Stimulated activated CD4-positive, alpha-beta T cell treated with anti-CD3 and anti-CD28 coated beads, Interleukin-12 subunit alpha, Interleukin-12 subunit beta, amount 100 ng/mL, for 48 hours (primary cell): ENCODE measurements at places on chromosomes 16 and 17.
A peak's percentile ranks its signal among the peaks of the same experiment; 100 is the strongest.

DNA sequence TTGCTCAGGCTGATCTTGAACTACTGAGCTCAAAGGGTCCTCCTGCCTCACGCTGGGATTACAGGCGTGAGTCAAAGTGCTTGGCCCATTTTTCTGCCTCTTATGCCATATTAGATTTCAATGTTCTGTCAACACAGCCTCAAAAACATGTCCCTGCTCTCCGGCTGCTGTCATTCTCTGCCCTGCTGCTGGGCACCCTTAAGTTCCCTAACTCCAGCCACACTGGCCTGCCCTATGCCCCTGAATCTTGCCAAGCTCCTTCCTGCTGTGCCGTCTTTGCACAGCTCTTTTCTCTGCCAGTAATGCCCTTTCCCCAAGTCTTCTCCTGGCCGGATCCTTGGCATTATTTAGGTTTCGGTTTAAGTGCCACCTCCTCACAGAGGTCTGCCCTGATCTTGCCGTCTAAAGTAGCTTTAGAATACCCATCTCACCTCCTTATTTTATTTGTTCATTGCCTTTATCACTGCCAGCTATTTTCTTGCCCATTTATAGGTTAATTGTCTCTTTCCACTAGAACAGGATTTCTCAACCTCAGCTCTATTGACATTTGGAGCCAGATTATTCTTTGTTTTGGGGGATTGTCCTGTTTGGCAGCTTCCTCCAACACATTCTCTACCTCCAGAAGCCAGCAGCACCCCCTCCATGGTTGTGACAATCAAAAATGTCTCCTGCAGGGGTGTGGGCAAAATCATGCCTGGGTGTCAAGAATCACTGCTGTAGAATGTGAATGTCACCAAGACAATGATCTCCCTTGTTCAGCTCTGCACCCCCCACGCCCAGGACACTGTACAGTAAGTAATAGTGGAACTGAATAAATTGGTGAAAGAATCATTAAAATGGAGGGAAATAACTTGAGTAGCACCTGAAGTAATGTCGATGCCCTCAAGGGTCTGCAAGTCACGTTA lies 168.2 kb downstream of the CYLD start:
- no peak for DNase-seq

GRCh38 chr16:64417711-64418227 lies 704.1 kb downstream of the CDH11 start:
- no peak for DNase-seq

GRCh38 chr17:36602924-36603384 lies 1.6 kb downstream of the MRM1 start:
- DNase-seq: peak; percentile 59

DNA sequence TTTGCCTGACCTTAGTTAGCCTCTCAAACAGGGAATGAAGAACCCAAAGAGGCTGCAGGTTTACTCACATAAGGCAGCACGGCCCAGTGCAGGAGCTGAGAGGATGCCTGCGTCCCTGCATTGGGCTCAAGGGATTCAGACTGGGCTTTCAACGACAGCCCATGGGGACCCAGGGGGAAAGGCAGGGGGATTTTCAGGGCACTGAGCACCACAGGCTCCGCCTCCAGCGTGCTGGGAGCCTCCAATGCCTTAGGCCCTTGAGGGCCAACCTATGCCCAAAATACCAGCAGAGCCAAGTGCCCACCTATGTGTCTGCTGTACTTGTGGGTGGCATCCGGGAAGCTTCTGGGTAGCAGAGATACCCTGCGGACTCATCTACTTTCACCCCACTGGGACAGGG lies 22.3 kb downstream of the DCAKD start:
- DNase-seq: no peak

- no peak for DNase-seq
Measured at GRCh38 chr16:24552705-24553246, 13.4 kb downstream of the RBBP6 start.

DNA sequence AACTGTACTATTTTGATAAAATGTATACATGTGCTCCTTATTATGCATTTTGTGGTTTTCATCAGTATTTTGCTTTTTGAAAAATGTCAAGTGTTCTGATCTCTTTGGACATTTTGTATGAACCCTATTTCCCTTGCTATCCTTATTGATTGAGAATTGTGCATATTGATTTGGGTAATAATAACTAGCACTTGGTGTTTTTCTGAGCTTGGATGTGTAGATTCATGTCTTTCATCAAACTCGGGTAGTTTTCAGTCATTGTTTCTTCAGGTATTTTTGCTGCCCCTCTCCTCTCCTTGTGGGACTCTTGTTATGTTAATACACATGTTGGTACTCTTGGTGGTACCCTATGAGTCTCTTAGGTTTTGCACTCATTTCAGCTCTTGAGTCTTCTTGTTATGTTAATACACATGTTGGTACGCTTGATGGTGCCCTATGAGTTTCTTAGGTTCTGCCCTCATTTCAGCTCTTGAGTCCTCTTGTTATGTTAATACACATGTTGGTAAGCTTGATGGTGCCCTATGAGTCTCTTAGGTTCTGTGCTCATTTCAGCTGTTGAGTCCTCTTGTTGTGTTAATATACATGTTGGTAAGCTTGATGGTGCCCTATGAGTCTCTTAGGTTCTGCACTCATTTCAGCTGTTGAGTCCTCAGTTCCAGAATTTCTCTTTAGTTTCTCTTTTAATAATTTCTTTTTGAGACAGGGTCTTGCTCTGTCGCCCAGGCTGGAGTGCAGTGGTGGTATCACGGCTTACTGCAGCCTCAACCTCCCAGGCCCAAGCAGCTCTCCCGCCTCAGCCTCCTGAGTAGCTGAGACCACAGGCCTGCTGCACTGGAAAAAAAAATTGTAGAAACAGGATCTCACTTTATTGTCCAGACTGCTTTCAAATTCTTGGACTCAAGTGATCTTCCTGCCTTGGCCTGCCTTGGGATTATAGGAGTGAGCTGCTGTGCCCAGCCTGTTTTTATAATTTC lies 19.3 kb downstream of the ZNF750 start:
- DNase-seq: no peak

DNA sequence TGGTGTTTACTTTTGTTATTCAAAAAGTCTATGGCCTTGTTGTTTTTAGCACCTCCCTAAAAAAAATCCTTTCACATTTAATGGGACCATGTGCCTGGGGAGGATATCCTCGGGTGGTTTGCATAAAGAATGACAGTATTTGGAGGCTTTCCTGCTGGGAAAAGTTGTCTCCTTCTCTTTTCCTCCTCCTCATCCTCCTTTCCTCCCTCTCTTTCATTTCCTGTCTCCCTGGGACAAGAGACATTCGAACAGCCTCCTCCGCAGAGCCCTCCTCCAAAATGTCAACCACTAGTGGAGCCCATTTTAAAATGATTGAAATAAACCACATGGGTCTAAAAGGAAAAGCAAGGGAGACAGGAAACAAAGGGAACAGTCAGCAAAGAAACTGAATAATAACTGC lies 67.4 kb downstream of the MYH13 start:
- no peak for DNase-seq
